Activated CD8-positive, alpha-beta memory T cell treated with anti-CD3 and anti-CD28 coated beads for 48 hours (primary cell): ENCODE measurements at places on chromosomes 3 and 15.

DNA sequence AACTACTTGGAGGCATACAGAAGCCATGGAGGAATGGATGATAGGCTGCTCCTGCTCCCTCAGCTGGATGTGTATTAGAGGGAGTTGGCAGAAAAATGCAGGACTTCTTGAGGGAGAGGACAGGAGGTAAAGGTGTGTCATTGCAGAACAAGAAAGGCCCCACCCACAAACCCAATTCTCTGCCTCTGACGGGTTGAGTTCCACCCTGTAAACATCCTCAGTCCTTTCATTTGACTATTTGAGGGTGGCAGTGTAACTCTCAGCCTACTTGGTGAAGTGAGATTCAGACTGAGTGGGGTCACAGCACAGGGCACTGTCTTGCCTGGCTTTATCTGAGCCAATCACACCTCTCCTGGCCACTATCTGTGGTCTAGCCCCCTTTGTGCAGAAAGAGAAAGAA, at the start of gene TPRG1:
TPRG1 (plus strand) TSS at position 265 of the 400 bp plus-strand sequence. CDS start 35,414 bp downstream, outside the sequence.
- no peak for DNase-seq

GRCh38 chr3:1832395-1832794, 266.3 kb upstream of the CNTN4 start:
- no peak for DNase-seq

- no peak for DNase-seq
These were observed 77.9 kb upstream of the ARHGEF3 start for GRCh38 chr3:56879436-56880215.

- no peak for DNase-seq
These were observed 26.9 kb downstream of the PLA2G4B start for GRCh38 chr15:41865490-41866055.
